IPS DF 19.7 (cell line): ENCODE measurements at places on chromosomes 2 and 18.

DNA sequence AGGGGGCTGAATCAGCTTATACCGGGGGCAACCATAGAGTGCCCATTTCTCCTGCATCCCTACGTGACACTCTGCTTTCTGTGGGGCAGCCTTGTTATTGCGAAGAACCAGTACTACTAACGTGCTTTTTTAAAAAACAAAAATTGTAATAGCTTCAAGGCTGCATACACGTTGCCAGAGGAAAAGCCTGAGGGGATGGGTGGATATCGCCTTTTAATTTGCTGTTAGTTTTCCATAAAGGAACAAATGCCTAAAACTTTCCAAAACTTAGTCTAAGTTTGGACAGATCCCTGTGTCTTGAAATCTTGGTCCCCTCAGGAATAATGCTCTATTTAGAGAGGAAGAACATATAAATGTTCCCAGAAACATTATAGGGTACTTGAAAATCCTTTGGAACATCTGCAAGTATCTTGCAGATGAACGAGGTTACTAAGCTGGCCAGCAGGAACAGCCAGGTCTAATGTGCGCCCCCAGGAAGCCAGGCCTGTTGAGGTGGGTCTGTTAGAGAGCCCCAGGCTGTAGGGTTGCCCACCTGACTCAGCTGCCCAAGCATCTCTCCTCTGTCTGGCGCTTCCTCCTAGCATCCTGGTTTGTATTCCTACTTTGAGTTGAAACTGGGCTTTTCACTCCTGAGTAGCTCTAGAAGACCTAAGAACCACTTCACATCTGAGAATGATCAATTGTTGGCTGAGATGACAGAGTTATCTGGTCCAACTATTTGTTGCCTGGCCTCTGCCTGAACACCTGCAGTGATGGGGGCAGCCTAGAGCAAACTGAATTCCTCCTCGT is 96.9 kb downstream of the TGOLN2 start:
- DNase-seq = no peak

- DNase-seq = no peak
Observed at GRCh38 chr2:100767224-100767653, 52.7 kb upstream of the NPAS2 start.

DNA sequence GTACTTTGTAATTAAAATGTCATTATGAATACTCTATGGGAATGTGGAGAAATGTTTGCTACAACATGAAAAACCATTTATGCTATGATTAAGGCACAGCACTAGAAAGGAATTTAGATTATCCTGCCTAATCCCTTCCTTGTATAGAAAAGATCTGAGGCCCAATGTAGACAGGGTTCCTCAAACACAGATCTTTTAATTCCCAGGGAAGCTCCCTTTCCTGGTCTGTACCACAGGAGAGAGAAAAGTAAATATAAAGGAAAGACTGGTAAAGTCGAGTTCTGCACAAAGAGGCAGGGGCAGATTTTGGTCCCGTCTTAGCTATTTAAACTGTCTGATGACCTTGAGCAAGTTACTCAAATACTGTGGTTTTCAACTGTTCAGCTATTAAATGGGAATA is 84.7 kb downstream of the ICA1L start:
- DNase-seq = no peak

GRCh38 chr2:195356920-195357440 is 300.0 kb upstream of the SLC39A10 start:
- no peak for DNase-seq

GRCh38 chr18:48933578-48934414 is 17.0 kb downstream of the SMAD7 start:
- DNase-seq = no peak

- DNase-seq = no peak
Observed at GRCh38 chr2:190781604-190782198, 98.9 kb upstream of the GLS start.

- DNase-seq = no peak
Observed at GRCh38 chr2:22894761-22895160, 490.2 kb upstream of the KLHL29 start.

DNA sequence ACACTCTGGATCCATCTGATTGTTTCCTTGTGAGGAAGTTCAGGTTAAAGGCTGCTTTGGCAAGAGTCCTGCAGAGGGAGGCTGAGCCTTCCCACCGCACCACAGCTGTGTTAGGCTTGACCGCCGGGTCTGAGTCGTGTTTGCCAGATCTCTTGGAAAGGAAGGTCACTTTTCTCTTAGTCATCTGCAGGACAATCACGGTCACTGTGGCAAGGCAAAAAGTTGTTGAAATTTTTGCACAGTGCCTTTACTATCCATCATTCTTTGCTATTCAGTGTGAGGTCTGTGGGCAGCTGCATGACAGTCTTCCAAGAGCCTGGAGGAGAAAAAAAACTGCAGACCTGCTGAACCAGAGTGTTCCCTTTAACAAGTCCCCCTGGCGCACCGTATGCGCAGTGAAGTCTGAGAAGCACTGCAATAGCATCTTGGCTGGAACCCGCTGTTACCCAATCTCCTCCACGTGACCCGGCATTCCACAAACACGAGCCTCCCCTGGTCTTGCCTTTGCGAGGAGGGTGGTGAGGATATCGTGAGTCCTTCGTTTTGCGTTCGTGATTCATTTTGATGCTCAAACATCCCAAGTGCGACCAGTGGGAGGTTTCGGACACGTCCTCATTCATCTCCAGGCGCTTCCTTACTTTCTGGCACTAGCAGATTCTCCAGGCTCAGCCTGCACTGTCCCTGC is 23.0 kb downstream of the BIN1 start:
- DNase-seq = no peak

DNA sequence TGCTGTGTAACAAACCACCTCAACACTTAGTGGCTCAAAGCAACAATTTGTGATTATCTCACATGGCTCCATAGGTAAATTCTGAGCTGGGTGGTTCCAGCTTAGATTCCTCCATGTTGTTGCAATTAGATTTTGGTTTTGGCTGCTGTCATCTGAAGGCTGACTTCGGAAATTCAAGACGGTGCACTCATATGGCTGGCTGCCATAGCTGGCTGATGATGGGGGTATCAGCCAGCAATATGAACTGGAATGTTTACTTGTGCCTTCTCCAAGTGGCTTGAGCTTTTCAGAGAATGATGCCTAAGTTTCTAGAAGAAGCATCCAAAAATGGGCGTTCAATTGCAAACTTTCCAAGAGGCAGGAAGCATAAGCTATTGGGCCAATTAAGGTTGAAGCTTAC is 213.1 kb downstream of the GCA start:
- DNase-seq = no peak

DNA sequence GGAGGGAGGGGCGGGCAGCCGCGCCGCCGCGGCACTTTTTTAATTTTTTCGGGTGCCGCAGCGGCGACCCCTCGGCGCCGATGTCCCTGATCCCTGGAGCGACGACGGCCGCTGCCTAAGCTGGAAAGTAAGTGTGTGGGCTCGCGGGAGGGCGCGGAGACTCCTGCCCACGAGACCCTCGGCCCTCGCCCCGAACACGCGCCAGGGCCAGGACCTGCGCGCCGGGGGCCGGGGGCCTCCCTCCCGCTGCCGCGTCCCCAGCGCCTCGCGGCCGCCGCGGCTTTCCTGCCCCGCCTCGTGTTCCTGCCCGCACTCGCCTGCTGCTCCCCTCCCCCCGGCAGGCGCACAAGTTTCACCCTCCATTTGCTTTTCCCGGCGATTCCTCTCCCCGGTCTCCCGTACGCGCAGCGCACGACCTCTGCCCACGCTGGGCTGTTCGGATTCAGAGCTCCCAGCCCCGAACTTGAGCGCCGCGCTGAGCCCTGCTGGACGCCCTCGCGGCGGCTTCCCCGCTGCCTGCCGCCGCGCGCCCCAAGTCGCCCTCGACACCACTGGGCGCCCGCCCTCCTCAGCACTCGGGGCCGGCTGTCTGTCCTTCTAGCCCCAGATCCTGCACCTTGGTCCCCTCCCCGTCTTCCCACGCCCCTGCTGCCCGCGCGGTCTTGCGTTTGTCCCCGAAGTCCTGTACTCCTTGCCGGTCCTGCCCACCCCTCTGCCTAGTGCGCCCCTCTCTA is 507 bp downstream of the PKP4 start:
- DNase-seq = no peak

GRCh38 chr18:58802959-58803358 is 61.7 kb upstream of the ZNF532 start:
- no peak for DNase-seq

DNA sequence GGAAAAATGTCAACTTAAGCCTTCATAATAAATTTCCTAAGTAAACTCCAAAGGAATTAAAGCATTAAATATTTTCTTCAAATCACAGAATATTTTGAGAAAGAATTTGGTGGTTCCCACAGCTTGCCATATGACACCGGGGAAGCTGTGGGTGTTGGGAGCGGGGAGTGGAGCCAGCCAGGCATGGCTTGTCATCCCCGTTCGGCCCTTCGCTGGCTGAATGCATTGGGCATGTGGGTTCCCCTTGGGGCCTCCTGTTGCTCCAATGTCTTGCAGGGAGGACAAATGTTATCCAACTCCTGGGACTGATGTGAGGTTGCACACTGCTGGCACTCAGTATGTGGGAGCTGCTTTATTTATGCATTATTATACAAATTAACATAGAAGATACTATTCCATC is 18.6 kb downstream of the NGEF start:
- DNase-seq = no peak

- no peak for DNase-seq
Observed at GRCh38 chr2:196925768-196926561, 542 bp downstream of the PGAP1 start.

GRCh38 chr2:218782528-218782844 is 539 bp downstream of the CYP27A1 start:
- no peak for DNase-seq

DNA sequence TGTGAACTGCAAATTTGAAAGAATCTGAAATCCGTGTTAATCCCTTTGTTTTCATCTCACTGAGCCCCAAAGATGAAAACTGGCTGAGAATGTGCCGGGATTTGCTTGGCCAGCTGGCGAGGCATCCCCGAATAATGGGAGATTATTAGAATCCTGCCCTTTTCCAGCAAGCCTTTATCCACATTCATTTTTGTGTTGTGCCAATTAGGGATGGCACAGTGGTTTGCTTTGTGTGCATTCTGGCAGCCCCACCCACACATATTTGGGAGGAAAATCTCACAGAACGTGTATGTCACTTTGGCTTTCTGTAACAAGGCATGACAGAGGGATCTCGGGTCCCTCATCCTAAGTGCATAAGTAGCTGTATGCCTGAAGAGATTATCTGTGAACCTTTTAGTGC is 405.8 kb upstream of the FAM98A start:
- DNase-seq = no peak

- DNase-seq = no peak
Observed at GRCh38 chr2:208783184-208783583, 376.6 kb downstream of the PTH2R start.

GRCh38 chr2:96249654-96250053 is 16.1 kb downstream of the TMEM127 start:
- DNase-seq = no peak

GRCh38 chr2:204743393-204743960 is 198.2 kb downstream of the PARD3B start:
- no peak for DNase-seq

DNA sequence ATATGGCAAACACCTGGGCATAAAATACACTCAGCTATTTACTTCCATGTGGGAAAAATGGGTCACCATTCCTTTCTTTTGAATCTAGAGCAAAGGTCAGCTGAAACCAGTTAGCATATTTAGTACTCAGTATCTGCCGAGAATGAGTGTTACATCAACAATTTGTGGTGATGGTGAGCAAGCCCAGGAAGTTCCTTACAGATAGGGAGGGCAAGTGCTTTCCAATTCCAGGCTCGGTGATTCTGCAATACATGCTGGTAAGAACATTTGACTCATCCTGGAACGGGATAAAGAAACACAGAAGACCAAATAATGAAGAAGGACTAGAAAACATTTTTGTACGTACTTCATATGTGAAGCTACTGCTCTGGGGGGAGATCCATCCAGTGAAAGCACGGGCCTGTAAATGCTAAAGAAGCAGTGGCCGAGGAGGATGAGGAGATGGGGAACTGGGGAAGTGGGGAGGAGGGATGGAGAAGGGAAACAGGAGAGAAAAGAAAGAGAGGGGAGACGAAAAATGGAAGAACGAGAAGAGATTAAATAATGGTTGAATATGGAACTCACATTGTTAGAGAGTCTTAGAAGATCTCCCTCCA is 251.9 kb downstream of the TTC32 start:
- no peak for DNase-seq

DNA sequence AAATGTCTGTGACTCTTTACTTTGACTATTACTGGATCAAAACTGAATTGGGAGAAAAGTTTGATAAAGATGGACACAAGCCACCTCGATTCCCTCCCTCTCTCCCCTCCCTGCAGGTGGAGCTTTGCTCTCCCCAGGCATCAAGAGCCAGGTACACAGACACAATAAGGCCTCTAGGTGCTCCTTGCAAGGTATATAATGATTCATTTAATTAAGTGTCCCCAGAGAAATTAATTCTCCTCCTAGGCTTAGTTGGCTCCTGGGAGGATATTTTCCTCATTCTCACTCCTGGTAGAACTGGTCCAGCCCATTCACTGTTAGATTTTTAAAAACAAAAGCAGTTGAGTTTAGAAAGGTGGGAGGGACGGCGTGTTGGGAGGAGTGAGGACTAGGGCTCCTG is 352.4 kb upstream of the SMIM21 start:
- DNase-seq = no peak

GRCh38 chr2:152280780-152281179 is 54.2 kb upstream of the FMNL2 start:
- DNase-seq = no peak

DNA sequence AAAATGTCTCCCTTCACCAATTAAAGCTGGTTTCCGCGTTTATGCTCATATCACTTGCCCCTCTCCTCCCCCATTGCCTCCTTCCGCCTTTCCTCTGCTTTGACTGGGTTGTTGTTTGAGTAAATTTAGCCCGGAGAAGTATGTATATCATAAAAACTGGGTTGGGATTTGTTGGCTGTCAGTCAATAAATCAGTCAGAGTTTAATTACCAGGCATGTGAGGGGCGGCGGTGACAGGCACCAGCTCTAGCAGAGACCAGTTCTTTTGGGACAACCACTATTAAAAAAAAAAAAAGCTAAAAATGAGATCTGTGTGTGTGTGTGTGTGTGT is 382.4 kb upstream of the SMIM21 start:
- no peak for DNase-seq

GRCh38 chr2:24021122-24021998 is 11.5 kb downstream of the MFSD2B start:
- DNase-seq = peak; percentile 47

DNA sequence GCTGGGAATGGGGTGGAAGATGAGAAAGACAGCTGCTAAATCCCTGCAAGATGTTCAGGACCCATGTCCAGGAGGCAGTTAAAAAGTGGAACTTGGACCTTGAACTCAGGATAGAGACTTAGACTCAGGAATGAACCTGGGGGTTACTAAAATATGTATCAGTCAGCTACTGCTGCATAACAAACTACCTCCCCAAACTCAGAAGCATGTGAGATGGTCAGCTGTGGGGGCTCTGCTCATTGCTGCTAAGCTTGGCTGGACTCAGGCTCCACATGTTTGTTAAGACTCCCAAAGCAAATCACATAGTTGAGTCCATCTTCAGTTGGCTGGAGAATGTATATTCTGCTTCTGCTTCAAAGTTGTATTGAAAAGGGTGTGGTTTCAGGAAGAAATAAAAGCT is 61.4 kb upstream of the COPS8 start:
- DNase-seq = no peak

DNA sequence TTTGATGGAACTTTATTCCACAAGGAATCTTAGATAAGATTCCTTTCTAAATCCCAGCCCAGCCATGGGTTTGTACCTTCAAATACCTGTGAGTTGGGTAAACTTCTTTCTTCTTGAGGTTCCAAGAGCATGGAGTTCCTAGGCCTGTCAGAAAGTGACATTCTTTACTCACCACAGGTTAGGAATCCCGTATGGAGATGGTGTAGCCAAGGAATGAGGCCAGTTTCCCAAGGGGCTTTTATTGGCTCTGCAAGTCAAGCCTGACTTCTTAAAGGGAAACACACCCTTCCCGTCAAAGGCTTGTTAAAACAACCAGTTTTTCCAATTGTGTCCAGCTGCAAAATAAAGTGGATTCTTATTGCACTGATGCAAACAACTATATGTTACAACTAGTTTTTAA is 45.8 kb downstream of the STK17B start:
- no peak for DNase-seq
